Astrocyte of the cerebellum (primary cell): ENCODE measurements at places on chromosomes 16 and 17.

DNA sequence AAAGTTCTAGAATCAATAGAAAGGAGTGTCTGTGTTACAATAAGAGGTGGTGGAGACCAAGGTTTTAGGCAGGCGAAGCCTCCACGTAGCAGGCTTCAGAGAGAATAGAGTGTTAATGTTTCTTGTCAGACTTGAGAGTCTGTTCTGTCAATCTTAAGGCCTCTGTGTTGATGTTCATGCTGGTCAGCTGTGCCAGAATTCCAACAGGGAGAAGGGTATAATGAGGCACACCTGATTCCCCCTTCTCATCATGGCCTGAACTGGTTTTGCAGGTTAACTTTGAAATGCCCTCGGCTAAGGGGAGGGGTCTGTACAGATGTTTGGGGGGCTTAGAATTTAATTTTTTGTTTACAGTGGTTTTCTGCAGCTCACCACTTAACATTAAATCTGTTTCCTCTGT lies 46.0 kb downstream of the RNF112 start:
- DNase-seq: no peak

DNA sequence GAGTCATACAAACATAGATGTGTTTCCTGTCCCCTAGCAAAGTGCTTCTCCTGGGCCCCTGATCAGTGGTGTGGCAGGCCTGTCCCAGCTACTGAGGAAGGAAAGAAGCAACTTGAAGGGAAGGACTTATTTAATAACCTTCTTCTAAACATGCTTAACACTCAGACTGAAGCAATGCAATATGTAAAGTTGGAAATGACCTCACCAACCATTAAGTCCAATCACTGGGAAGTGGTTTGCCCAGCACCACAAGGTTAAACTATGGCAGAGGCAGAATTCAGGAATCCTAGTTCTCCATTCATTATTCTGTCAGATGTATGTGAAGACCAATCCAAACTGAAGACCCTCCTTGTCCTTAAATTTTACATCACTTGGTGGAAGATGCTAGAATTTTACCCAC lies 39.1 kb downstream of the CENPV start:
- DNase-seq: no peak

DNA sequence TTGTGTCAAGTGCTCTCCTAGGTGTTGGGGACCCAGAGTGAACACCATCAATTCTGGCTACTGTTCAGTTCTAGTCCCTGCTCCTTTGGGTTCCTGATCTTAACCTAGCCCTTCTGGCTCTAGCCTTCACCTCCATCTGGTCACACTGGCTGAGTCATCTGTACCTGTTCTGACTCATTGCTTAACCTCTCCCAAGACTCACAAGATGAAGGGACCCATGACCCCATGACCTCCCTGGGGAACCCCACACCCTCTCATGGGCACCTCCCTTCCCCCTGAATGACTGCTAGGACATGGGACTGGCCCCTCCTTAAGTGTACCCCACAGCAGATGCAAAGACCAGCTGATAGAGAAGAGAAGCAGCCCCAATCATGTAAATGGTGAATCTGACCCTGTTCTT lies 345.8 kb upstream of the CDH5 start:
- no peak for DNase-seq

DNA sequence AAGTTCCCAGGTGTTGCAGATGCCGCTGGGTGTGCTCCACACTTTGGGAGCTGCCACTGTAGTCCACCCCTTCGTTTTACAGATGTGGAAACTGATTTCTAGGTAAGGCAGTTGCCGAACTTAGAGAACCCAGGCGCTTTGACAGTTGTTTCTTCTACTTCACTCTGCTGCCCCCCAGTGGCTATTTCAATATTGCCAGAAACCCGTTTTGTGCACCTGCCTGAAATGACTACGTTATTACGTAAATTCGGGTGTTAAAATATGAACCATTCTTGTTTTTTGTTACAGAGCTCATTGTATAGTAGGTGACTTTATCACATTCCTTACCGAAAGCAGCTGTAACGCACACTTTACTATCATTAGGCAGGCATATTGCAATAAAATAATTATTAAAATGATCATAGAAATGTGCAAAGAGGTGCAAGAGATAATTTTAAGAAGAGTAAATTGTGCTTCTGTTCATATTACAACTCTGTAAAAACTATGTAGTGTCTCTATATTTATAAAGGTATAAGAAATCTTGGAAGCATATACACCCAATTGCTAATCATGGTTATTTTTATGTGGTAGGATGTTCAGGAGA lies 44.9 kb downstream of the OTOA start:
- peak; percentile 44 for DNase-seq

- DNase-seq: no peak
These were observed 8.8 kb downstream of the CTRB2 start for GRCh38 chr16:75198135-75198600.

DNA sequence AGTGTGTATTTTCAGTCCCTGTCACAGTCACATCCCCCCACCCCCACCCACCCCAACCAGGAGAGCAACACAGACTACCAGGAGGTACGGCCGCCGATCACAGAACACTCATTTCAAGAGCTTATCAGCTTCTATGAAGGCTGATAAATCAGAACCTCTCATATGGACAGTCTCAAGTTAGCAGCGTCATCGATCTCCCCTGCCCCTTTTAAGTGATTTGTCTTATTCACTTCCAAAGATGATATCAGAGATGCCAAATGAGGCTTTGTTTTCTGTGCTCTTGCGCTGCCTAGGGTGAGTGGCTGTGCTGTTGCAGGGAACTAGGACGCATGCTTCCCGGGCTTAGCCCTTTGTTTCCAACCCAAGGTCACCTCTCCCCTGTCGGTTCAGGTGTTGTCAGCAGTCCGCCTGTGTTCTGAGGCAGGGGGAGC lies 26.8 kb upstream of the PMFBP1 start:
- no peak for DNase-seq

DNA sequence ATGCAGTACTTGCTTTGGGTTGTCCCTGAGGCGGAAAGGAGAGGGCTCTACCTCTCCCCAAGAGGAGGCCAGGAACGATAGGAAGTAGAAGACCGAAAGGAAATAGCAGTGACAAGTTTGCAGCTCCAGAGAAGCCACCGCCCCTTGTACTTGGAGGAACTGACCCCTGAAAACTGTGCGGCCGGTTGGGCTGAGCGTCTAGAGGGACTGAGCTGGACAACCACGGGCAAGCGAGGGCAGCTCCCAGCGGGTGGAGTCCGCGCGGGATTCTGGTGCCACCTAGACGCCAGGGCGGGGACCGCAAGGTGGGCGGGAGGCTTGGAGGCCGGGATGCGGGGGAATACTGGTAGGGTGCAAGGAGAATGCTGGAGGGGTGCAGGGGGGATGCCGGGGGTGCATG lies 1.3 kb upstream of the SLC6A4 start:
- DNase-seq: no peak

- no peak for DNase-seq
These were observed 50.2 kb downstream of the GRB7 start for GRCh38 chr17:39787743-39788484.

- no peak for DNase-seq
These were observed 5.6 kb downstream of the PLEKHG4 start for GRCh38 chr16:67284699-67285646.

- no peak for DNase-seq
These were observed 63.2 kb upstream of the ASIC2 start for GRCh38 chr17:33356266-33356665.

DNA sequence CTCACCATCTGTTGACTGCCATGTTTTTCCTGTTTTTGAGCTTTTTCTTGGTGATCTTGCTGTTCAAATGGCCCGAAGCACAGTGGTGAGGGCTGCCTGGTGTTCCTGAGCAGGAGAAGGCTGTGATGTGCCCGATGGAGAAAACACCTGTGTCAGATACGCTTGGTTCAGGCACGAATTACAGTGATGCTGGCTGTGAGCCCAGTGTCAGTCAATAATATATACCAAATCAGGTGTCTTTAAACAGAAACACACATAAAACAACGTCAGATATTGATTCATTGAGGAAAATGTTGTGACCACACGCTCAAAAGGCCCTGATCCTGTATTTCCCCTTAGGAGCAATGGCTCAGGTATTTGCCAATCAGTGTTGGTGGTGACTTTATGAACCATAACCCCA lies 111.7 kb downstream of the SDR42E1 start:
- no peak for DNase-seq

DNA sequence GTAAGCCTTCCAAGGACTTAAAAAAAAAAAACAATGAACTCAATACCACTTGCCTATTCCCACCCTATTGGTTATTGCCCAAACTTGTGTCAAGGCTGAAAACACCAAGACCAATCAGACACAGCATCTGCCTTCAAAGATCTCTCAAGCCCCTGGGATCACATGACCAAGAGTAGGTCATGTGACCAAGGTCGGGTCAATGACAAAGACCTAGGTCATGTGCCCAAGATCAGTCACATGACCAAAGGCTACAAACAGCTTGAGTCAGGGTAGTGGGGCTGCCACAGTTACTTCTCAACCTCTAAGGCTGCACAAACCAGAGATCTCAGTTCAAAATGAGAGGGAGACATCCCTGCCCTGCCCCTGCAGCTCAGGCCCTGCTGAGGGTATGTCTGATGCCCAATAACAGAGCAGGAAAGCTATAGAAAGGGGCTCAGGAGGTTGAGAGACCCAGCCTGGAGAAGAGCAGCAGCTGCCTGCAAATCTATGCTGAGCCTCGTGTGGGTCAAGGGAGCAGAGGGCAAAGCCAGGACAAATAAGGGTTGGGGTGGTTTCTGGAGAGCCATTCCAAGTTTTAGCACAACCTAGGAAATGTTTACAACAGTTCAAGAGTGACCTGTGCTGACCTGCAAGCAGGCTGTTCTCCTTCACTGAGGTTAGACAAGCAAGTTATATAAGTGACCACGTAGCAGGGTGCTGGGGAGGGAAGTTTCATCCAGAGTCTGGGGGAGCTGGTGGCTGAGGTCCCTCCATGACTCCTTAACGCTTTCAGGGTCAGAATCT lies 48.8 kb downstream of the PIMREG start:
- DNase-seq: no peak

GRCh38 chr16:76579277-76579922 lies 302.2 kb downstream of the CNTNAP4 start:
- no peak for DNase-seq

- no peak for DNase-seq
These were observed 684 bp downstream of the YPEL2 start for GRCh38 chr17:59331929-59332748.

GRCh38 chr16:53597776-53598175 lies 94.8 kb upstream of the AKTIP start:
- no peak for DNase-seq

DNA sequence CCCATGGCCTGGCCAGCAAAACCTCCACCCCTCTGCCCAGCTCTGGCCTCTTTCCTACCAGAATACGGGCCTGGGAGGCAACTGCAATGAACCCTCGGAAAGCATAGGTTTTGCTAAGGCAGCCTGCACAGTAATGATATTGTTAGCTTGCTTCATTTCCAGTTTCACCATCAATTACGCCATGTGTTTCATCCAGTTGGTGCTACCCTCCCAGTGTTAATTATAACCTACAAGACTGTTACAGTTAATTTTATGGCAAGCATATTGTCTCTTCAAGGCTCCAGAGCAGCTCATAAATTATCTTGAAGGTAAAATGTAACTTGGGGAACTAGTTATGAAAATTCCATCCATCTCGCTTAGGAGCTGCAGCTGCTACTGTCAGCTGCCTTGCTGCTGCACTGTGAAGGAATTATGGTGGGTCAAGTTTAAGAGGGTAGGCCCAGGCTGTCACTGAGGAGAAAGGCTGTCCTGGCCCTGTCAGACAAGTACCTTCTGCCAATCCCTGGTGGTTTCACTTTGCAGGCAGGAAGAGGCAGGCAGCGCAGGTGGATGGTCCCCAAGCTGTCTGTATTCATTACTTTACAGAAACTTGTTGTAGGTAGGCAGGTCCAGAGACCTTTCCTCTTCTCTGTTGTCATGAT lies 242.9 kb downstream of the FTO start:
- no peak for DNase-seq

DNA sequence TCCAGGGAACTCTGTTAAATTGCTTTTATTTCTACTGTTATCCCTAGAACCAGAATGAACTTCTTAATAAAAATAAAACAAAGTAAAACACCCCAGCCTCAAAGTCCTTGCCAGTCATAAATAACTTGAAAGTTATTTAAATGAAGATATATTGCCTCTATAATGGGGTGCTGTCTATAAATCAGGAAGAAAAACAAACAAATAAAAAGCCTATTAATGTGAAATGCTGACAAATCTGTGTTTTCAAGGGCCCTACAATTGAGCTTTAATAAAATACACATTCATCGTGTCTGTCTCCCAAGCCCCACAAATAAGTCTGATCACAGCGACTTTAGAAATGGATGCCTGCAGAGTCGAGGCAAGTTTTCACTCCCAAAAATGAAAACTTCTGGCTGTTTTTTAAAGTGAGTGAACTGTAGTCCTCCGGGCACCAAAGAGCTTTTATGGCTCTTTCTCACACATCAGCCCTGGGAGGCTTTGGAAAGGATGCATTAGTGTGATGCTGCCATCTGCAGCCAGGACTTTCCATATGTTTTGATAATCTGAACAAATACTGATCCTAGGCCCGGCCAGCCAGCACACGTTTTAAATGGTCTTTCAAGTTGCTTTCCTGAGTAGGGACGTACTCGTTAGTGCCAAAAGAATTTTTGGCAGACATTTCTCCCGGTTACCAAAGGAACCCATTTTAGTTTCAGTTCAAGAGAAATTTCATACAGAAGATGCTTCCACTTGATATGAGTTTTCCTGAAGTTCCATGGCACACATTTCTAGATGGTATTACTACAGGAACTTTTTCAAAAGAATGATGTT lies 16.3 kb downstream of the NACA2 start:
- DNase-seq: peak; percentile 12

GRCh38 chr16:22933173-22933572 lies 119.2 kb downstream of the HS3ST2 start:
- DNase-seq: no peak

DNA sequence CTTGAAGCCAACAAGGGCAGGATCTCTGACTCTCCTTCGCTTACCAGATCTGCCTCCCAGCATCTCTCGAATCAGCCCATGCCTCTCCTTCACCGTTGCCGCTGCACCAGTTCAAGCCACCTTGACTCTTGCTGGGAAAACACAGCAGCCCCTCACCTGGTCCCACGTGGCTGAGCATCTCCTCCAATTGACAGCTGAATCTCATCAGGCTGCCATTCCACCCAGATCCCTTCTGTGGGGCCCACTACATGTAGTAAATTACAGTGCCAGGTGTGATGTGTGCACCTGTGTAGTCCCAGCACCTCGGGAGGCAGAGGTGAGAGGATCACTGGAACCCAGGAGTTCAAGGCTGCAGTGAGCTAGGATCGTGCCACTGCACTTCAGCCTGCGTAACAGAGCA lies 37.8 kb upstream of the C16orf78 start:
- no peak for DNase-seq

- no peak for DNase-seq
These were observed 2.3 kb downstream of the TAOK2 start for GRCh38 chr16:29975811-29976511.

- DNase-seq: peak; percentile 24
These were observed 16.3 kb upstream of the CDH15 start for GRCh38 chr16:89155184-89155679.

DNA sequence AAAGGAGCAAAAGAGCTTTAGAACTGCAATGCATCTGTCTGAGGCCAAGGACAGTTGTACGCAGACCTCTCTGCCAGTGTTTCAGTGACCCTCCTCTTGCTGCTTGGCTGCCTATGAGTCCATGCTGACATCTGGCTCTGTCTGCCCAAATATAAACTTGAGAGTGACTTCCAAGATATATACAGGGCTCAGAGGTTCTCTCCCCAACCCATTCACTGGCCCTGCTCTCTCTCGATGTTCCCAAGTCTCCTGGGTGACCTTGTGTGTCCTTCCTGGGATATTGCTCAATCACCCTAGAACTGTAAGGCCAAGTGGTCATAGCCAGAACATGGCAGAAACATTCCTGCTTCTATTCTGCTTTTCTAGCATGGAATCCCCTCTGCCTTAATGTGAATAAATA lies 716.3 kb downstream of the WWOX start:
- DNase-seq: no peak
